ENCODE measurements at places on chromosomes 2 and 18.

DNA sequence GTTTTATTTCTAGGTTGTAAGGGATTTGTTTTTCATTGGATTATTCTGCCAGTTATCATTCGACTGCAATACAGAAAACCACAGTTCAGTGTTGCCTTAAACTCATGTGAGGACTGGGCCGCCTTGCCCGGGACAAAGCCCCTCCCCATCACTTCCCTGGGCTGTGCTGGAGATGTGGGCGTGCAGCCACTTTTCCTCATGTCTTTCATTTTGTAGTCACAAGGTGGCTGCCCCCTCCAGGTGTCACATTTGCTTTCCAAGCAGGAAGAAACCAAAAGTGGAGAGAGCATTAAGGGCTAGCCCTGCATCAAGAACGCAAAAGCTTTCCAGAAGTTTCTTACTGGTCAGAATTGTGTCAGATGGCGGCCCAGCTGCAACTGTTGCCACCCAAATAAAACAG is 492.5 kb upstream of the ID2 start:
- DNase-seq, result no peak

- no peak for DNase-seq
Observed at GRCh38 chr2:210421916-210422315, 54.6 kb downstream of the LANCL1 start.

DNA sequence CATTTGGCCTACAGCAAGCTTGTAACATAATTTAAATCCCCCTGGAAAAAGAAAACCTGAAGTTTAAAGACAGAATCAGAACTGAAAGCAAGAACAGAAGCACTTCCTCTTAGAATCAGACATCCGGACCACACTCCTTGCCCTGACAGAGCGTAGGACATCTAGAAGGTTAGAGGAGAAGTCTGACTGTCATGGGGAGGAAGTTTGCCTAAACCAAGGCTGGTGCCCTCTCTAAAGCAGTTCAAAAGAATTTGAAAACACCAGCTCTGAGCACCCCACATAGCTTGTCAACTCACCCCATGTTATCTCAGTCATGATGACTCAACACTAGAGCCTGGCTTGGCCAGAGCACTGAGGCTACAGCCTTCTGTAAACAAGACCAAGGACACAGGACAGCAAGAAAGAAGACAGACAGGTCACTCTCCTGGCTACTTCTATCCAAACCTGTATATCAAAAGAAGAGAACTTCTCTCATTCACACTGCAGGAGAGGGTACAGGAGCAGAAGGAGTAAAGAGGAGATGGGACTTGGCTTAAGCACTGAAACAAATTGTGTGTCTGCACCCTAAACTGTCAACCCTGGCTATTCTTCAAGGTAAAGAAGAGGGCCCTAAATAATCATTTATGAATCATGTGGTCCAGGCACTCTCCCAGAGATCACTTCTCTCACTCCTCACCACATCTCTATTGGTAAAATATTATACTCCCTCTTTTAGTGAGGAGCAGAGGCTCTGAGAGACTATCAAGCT is 198.6 kb downstream of the MEMO1 start:
- DNase-seq, result no peak

GRCh38 chr2:98912957-98913915 is 22.8 kb downstream of the CRACDL start:
- no peak for DNase-seq

DNA sequence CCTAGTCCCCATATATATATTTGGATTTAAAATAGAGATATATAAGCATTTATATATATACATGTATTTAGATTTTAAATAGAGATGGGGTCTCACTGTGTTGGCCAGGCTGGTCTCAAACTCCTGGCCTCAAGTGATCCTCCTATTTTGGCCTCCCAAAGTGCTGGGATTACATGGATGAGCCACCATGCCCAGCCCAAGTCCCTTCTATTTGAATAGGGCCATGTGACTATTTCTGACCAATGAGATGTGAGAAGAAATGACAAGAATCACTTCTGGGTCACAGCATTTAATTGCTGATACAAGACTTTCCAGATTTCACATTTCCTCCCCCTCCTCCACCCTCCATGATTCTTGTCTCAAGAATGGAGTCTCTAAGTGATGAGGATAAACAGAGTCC is 6.4 kb upstream of the RBM43 start:
- DNase-seq, result no peak

- no peak for DNase-seq
Observed at GRCh38 chr2:46277431-46278190, 19.6 kb upstream of the EPAS1 start.

- no peak for DNase-seq
Observed at GRCh38 chr18:58697146-58697545, 25.9 kb downstream of the MALT1 start.
